NCI-H1694 treated with DMSO at 0.1 percent for 48 hours (cell line): ENCODE measurements at places on chromosomes 5 and 9.
A peak's percentile ranks its signal among the peaks of the same experiment; 100 is the strongest.

DNA sequence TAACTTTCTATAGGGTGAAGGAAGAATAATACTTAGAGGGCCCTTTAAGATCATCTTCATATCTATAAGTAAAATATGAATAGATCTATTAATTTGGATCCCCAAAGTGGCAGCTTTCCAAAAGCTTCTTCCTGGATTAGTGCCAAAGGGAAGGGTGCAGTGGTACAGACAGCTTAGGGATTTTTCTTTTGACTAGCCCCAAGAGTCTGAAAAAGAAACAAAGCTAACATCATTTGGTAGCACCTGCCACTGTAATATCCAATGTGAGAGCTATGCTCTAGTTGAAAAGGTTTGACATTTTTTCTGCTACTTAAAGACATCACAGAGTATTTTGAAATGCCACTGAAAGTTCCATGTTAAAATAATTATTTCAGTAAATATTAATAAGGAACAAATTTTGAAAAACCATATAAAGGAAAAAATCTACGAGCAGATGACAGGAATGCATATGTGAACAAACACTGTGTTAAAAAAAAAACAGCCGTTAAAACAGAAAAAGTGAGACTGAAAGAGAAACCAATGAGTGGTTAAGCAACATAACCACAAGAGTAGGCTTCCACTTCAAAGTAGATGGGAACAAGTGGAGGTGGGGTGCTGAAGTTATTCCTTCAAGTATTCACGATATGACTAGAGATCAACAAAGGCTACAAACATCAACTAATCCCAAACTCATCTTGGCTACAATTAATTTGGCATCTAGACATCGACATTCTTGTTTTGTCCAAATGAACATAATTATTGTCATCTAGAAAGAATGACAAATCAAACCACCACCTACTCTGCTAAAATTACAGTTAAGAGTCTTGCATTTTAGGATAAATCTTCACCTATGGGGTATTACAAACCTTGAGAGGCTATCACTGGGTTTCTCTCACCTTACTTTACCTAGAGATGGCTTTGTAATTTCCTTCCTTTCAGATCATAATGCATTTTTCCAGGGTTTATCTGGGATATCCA lies 137.5 kb downstream of the CPLANE1 start:
- no peak for DNase-seq

DNA sequence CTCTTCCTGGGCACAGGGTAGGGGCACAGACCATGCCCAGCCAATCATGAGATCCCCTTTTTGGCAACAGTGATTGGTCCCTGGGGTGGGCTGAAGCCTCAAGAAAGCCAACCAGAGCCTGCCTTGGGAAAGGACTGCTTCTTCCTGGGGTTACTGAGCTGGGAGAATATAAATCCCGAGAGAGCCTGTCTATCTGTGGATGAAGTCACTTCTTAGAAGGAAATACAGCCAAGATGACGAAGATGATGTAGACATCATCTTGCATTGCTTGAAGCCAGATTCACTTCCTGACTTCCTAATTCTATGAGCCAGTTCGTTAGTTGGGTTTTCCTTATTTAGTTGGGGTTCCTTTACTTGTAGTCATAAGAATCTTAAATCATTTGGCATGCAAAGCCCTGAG lies 50.1 kb upstream of the PWWP2A start:
- DNase-seq = no peak

DNA sequence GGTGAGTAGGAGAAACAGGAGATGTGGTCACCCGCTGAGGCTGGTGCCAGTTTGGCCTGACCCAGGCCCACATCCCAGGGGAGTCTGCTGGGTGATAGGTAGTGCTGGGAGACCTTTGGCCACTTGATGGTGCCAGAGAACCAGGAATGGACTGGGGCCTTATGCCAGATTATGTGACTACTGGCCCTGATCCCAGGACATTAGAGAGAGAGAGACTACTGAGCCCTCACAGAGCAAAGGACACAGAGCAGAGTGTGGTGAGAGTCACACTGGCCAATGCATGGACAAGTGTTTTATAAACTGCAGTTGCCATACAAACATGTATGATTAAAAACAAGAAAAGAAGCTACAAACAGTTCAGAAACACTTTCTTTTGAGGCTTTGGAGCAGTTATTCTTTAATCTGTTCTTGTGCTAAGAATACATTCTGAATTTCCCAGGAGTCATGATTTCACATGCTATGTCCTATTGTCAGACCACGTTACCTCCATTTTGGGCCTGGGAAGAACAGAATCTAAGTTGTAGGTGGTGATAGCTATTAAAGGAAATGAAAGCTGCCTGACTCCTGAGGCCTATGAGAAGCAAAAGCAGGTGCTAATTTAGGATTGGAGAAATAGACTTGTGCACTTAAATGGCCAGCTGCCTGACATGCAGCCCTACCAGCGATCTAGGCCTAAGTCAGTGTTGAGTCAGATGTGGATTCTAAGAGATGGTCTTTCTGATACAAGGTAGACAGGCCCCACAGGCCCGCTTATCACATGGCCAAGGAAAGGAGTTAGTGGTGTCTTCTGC lies 32.6 kb upstream of the TMOD1 start:
- DNase-seq = peak; percentile 47

- no peak for DNase-seq
Observed at GRCh38 chr5:1819458-1819857, 18.3 kb downstream of the NDUFS6 start.

DNA sequence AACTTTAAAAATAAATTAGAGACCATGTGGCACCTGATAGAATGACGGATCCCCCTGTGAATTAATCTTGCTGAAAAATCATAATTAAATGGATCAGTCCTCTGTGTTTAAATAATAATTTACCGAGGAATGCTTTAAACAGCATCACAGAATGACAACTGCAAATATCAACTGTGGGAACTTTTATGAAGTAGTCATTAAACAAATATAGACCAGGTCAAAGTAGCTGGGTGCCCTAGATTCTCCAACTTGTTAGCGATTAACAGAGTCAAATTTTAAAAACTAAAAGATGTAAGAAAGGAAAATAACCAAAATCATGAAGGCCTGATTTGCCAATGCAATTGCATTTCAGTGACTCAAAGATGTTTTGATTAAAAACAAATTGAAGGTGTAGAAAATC lies 933.4 kb downstream of the PTPRD start:
- no peak for DNase-seq

DNA sequence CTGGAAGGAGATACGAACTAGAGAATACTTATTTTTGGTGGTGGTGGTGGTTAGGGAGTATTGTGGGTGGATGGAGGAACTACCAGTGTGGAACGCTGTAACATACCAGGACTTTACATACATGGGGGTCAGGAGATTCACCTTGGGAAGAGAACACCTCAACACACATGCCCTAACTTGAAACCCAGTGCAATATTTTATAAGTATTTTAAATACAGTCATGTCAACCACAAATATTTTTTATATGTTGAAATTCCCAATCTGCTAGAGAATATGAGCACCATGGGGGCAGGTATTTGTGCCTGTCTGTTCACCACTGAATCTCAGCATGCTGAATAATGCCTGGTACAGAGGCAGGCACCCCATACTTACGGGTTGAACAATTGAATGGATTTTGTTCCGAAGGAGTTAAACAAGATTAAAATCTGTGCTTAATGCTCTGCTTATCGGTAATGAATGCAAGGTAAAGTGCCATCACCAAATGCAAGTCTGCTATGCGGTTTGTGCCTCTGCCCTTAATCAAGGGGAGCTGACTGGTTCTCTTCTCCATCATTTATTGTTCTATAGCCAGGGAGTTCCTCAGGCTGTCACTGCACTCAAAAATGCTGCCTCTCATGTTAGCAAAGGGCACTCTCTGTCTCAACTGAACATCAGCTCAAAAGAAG lies 65.3 kb downstream of the RASEF start:
- DNase-seq = no peak

- DNase-seq = no peak
Observed at GRCh38 chr5:176489077-176489476, 40.9 kb downstream of the FAF2 start.

GRCh38 chr9:133135146-133135745 lies 14.2 kb upstream of the RALGDS start:
- DNase-seq = peak; percentile 24

GRCh38 chr9:83633255-83633654 lies 10.3 kb downstream of the IDNK start:
- no peak for DNase-seq

- no peak for DNase-seq
Observed at GRCh38 chr5:168941901-168942300, 359.0 kb downstream of the SLIT3 start.

DNA sequence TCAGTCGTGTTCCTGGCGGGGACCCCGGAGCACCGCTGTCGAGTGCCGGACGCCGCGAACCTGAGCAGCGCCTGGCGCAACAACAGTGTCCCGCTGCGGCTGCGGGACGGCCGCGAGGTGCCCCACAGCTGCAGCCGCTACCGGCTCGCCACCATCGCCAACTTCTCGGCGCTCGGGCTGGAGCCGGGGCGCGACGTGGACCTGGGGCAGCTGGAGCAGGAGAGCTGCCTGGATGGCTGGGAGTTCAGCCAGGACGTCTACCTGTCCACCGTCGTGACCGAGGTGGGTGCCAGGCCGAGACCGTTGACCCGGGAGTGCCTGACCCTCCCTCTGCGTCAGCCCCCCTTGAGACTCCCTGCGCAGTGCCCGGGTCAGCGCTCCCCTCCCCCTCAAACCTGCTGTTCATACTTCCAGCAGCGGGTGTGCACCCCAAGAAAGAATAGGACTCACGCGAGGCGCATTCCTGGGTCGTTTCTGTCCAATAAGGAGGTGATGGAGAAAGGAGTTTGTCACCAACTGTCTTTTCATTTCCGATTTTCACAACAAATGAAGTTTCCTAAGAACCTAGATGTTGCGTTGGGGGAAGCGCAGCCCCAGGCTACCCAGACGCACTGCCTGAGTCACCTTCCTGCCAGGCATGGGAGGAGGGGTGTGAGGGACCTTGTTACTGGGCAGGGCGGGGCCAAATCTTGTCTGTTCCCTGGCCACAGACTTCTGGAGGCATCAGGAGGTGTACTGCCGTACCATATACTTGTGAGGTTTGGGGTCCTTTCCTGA lies 722 bp downstream of the SLC22A4 start:
- no peak for DNase-seq

DNA sequence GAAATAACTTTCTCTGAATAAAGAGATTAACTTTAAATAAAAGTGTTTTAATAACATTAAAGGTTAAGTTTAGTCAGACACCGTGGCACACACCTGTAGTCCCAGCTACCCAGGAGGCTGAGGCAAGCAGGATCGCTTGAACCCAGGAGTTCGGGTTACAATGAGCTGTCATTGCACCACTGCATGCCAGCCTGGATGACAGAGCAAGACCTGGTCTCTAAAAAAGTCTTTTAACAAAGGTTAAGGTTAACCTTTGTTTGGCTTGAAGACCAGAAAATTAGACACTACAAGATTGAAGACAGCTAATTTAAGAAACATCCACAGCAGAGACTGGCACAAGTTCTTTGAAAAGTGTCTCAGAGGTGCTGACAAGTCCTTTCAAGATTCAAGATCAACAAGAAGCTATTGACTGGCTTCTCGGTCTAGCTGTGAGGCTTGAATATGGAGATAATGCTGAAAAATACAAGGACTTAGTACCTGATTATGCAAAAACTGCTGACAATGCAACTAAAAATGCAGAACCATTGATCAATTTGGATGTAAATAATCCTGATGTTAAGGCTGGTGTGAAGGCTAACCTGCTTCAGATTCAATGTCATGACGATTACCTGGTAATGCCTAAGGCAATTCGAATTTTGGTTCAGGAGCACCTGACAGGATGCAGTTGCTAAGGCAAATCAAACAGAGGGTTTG lies 48.8 kb downstream of the FAM81B start:
- no peak for DNase-seq

GRCh38 chr5:133847886-133848285 lies 120.5 kb downstream of the C5orf15 start:
- no peak for DNase-seq

DNA sequence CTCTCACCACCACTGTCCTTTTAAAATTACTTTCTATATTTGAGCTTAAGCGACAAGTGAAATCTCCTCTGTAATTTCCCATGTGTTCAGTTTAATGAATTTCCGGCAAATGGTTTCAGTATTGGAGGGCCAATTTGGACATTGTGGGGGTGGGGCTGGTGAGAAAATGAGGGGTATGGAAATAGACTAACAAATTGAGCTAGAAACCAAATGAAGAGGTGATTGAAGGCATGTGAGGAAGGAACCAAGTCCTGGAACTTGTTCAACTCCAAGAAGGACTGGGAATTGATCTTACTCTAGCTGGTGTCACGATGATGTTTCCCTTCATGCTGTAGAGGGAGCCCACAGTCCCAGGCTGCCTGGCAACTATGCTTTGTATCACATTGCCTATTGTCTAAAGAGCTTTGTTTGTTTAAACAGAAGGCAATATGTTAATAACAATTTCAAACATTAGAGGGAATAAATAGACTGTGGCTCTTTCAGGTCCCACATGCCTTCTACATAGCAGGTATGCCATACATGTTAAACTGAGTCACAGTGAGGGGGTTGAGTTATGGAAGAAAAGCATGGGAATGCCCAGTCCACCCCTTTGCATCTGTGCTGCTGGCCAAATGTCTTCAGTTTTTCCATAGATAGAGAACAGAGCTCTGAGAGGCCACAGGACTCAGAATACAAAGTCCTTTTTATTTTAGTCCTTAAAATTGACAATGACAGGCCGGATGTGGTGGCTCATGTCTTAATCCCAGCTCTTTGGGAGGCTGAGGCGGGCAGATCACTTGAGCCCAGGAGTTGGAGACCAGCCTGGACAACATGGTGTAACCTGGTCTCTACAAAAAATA lies 25.0 kb upstream of the MATR3 start:
- DNase-seq = no peak

DNA sequence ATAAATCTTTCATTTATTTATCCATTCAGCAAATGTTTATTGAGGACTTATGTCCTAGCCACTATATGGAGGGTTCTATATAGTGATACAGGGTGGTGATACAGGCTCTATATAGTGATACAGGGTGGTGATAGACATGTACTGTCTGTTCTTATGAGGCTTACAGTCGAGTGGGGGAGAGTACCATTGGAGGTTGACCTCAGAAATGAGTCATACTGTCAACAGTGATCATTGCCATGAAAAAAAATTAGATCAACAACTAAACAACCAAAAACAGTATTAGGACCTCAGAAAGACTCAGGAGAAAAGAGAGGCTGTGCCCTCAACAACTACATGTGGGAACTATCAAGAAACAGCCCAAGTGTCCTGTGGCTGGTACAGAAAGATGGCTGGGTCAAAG lies 22.0 kb downstream of the PAPPA start:
- no peak for DNase-seq

DNA sequence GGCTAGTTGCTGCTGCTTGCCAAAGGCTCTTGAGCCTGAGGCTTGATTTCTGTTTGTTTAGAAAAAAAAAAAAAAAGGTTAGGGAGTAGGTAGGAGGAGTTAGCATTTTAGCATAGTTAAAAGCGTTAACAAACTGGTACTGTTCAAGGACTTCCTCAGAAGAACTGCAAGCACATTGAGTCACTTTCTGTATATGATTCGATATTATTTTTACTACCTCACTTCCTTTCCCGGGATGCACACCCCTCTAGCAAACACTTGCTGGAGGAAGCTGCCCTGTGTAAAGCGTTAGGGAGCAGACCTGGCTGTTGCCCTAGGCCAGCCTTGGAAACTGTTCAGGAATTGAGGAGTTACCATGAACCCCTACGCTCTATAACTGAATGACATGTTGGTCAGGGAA lies 15.7 kb upstream of the CEP120 start:
- DNase-seq = no peak
